NCI-H510A treated with DMSO at 0.1 percent for 48 hours (cell line): ENCODE measurements at places on chromosomes 16 and 17.
A peak's percentile ranks its signal among the peaks of the same experiment; 100 is the strongest.

GRCh38 chr17:50096092-50096491 is 941 bp downstream of the PDK2 start:
- no peak for DNase-seq

DNA sequence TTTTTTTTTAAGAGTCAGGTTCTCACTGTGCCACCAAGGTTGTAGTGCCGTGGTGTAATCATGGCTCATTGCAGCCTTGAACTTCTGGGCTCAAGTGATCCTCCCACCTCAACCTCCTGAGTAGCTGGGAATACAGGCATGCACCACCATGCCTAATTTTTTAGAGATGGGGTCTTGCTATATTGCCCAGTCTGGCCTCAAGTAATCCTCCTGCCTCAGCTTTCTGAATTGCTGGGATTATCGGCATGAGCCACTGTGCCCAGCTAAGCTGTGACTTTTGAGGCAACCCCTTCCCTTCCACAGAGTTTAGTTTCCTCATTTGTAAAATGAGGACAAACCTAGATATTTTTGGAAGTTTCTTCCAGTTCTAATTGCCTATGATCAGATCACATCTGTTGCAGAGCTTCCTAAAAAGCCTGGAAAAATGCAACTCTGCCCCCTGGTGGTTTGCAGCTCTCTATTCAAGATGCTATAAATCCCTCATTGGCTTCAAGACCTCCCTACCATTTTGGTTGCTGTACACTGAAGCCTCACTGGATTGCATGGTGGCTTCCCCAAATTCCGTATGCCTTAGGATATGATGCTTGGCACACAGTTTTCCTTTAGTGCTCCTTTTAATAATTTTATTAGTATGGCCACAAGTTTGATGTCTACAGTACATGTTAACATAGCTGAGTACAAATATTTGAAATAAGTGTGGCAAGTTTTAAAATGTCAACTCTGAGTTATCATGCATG is 19.3 kb downstream of the GDE1 start:
- DNase-seq, result peak; percentile 100

DNA sequence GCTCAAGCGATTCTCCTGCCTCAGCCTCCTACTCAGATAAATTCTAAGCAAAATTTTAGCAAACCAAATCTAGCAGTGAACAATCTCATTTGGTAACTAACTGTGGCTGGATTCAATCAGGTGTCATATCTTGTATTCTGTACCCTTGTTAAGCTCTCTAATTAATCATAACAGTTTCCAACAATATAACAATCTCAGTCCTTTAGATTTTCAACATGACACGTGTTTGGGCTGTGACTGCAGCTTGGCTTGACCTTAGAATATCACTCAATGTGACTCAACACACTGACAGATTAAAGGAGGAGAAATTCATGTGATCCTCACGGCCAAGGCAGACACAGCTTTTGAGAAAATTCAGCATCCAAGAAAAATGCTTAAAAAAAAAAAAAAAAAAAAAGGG is 133.6 kb downstream of the BANP start:
- DNase-seq, result no peak

- DNase-seq, result no peak
Observed at GRCh38 chr17:27596096-27596495, 34.9 kb upstream of the LGALS9 start.

- no peak for DNase-seq
Observed at GRCh38 chr16:81661082-81661481, 118.0 kb upstream of the PLCG2 start.

- no peak for DNase-seq
Observed at GRCh38 chr16:424033-424622, 1.3 kb upstream of the RAB11FIP3 start.

DNA sequence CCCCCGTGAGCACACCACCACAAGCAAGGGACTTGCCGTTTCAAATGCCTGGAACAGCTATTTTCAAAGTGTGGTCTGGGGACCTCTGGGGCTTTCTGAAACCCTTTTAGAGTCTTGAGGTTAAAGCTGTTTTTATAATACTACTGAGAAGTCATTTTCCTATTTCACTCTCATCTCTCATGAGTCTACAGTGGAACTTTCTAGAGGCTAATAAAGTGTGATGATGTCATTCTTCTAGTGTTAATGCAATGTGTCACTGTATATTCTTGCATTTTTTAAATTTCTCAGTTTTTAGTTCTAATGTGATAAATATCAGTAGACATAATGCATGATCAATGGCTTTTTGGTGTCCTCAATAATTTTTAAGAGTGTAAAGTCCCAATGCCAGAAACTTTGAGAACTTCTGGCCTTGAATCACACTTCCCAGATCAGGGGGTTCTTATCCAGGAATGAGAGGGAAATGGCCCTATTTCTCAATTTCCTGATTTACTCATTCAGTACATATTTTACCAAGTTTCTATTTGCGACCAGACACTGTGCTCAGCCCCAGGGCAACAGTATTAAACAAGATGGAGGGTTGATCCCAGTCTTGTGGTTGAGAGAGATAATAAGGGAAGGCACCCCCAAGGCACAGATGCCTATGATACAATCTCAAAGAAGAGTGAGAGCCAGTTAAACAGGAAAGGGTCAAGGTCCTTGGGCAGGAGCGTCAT is 444.0 kb downstream of the HS3ST3B1 start:
- DNase-seq, result no peak

DNA sequence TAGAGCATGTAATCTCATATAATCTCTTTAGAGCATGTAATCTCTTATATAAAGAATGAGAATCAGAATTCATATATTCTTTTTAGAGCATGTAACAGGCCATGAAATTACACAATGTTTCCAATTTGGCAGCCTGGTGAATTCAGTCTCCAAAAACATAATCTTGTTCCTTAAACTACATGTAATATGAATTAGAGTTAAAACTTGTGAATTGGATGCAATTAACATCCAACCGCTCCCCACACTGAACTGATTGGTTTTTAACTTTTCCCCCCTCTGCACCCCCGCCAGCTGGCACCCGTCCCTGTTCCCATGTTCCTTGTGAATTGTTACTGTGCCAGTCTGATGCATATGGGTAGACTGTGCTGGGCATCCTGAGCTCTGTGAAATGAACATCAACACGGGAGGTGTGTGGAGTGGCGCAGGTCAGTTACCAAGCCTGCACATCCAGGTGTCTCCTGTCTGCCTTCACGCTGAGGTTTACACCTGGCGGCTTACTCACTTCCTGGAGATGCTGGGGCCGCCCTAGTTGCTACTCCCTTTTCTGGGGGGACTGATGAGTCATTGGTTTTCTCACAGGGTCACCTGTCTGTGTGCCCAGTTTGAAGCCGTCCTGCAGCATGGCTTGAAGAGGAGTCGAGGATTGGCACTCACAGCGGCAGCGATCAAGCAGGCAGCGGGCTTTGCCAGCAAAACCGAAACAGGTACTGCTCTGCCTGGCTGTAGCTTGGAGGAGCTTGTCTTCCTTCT is 50.4 kb downstream of the SNX29 start:
- DNase-seq, result peak; percentile 64

- DNase-seq, result no peak
Observed at GRCh38 chr17:77038884-77039555, 101.7 kb upstream of the SEC14L1 start.

GRCh38 chr16:22192261-22193062 is 13.6 kb upstream of the EEF2K start:
- peak; percentile 77 for DNase-seq

GRCh38 chr16:54628796-54629625 is 301.7 kb upstream of the IRX5 start:
- peak; percentile 24 for DNase-seq

DNA sequence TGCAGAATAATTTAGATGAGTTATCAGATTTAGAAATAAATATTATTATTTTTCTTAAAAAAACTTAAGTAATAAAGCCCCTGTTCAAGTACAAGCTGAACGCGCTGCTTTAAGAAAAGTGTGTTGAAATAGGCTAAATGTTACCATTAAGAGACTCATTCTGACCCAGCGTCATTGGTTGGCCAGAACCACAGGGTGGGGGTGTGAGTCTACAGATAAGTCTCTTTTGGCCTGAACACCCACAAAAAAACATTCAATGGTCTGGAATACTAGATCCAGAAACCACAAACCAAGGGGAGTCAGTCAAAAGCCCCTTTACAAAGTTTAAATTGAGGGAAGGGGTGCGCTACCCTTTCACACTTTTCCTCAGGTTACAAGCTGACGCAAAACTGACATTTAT is 776.1 kb downstream of the KCNJ2 start:
- DNase-seq, result no peak

DNA sequence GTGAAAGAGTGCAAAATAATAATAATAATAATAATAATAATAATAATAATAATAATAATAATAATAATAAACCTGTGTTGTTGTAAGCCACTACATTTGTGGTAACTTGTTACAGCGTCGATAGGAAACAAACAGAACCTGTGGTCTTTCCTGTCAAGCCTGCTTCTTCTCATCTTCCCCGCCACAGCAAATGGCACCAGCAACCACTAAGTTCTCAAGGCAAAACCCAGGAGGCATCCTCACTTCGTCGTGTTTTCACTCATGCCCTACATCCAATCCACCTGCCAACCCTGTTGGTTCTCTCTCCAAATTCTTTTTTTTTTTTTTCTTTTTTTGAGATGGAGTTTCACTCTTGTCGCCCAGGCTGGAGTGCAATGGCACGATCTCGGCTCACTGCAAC is 34.2 kb downstream of the ITGAE start:
- no peak for DNase-seq

DNA sequence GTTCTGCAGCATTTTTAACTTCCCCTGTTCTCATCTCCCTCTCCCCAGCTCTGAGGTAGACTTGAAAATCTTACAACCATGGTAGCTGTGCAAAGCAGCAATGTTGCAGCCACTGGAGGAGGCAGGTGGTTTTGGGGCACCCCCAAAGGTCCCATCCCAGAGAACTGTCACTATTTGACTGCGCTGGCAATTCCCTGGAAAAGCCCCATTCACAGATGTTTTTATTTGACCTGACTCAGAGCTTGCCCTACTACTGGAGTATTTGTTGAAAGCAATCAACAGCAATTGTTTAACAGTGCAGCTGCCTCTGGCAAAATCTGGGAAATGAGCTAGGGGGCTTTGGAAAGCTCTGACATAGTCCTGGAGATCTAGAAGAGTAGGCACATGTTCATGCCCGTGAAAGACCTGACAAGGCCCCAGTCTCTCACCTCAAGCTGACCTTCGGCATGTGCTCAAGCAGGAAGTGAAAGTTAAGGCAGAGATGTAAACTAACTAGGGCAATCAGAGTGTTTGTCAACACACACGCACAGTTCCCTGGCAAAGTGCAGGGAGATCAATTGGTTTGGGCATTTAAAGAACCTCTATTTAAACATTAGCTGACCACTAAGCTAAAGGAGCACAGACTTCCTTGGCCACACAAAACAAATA is 19.7 kb upstream of the PIK3R5 start:
- no peak for DNase-seq

DNA sequence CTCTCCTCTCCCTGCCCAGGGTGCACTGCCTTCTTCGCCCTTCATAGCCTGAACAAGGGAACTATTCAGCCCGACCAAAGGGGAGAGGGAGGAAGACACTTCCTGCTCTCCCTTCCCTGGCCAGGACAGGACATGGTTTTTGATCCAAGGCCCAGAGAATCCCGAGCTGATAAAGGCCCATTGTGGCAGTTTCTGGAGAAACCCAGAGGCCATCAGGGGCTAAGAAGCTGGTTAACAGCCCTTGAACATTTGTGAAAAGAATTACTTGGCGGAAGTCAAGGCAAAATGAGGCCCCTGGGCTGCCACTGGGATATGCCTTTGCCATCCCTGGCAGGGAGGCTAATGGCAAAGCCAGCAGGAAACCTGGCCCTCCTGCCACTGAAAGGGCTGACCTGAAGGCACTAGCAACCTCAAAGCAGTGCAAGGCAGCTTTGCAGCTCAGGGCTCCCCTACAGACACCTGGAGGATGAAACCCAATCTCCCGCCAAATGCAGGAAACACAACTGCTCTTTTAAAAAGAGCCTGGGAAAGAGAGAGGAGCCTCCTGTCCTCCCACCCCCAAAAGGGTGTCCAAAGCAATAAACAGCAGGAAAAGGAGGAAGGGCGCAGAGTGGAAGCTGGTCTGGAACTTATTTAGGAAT is 12.6 kb downstream of the PHB1 start:
- DNase-seq, result no peak

DNA sequence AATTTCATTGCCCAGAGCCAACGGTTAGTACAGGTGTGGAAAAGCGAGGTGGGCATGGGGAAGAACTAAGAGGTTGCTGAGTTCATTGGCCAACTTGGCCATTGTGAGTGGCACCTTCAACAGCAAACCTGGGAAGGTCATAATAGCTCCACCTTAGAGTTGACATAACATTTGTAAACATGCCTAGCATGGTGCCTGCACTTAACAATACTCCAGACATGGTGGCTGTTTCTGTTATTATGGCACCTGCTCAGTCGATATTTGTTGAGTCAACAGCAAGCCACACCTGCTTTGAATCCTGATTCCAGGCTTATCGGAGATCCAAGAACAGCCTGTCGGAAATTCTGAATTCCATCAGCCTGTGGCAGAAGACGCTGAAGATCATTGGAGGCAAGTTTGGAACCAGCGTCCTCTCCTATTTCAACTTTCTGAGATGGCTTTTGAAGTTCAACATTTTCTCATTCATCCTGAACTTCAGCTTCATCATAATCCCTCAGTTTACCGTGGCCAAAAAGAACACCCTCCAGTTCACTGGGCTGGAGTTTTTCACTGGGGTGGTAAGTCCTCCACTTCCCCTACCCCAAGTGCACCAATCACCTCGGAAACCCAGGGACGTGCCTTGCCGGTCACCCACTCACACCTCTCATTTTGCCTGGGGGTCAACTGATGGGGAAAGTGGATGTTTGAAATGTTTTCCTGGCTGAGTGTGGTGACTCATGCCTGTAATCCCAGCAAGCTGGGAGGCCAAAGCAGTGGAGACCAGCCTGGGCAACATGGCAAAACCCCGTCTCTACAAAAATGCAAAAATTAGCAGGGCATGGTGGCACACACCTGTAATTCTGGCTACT is 46.0 kb downstream of the TMC5 start:
- peak; percentile 100 for DNase-seq

DNA sequence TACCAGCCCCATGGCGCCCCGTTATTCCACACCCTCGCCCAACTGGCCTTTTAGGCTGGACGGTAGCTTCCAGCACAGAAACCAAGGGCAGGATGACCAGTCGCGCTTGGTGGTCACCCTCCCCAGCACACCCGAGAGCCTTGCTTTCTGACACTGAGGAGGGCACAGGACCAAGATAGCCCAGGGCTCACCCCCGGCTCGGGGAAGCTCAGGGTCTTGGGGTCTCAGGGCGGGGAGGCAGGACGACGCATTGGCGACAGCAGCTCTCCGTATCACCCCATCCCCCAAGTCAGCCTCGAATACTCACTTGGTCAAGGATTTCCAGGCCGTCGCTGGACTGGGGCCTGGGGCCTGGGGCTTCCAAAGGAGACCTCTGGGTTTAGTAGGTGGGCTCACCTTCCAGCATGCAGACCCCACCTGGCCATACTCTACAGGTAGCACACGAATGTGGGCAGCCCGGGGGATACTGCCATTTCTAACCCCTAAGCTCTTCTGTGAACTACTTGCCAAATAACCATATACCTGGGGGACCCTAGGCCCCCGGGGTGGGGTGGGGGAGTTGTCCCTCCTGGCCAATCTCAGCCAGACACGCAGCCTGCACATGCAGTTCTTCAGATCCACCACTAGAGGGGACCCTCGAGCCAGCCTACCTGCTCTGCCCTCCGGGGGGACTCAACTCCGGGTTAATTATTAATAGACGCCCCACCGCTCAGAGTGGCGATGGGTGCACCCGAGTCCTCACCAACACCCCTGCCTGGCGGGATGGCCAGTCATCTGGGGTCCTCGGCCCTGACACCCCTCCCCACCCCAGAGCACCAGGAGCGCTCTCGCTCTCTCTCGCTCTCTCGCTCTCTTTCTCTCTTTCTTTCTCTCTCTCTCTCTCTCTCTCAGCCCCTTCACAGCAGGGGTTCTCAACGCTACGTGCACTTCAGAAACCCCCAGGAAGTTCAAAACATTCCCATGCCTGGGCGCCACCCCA is 30.0 kb downstream of the TBC1D16 start:
- DNase-seq, result peak; percentile 34
